ENCODE measurements at places on chromosomes 1 and 21.

GRCh38 chr1:167486090-167486824, 32.1 kb downstream of the CD247 start:
- DNase-seq = no peak

GRCh38 chr1:77385551-77385950, 103.7 kb downstream of the AK5 start:
- DNase-seq = no peak

- DNase-seq = no peak
Observed at GRCh38 chr1:112636597-112637253, 17.1 kb downstream of the CAPZA1 start.

DNA sequence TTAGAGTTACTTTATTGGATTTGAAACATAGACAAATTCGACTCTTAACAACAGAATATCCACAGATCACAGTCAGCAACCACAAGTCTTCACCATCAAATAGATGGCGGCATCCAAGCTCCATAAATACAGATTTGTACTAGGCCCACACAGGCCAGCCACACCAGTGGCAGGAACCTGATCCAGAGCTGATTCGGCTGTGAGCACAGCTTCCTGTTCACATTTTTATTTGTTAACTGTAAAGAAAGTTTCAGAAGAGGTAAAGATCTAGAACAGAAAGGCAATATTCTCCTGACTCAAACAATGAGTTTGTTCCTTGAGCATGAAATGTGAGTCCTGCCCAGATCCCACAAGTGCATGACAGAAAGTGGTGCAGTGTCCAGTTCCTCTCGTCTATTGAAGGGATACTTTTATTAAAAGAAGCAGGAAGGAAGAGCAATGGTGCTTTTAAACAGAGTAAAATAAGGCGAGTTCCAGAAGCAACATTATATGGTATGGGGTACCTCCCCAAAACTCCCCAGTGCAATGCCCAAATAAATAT, 205.8 kb downstream of the SLC45A1 start:
- DNase-seq = no peak

DNA sequence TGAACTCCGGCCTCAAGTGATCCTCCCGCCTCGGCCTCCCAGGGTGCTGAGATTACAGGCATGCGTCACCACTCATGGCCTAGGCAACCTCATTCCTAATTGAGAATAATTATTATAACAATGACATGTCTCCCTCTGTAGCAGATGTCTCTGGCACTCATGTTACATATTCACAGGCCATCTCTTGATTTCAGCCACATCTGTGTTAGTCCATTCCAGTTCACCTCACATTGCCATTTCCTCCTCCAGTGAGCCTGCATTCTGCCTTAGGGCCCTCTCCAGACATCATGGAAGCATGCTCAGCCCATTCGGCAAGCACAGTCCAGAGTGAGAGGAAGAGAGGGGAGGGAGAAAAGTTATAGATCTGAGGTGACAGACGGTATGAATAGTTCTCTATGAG, 32.5 kb downstream of the CDKN2C start:
- no peak for DNase-seq

GRCh38 chr1:234281826-234282489, 91.3 kb upstream of the COA6 start:
- no peak for DNase-seq

GRCh38 chr1:179322557-179322956, 29.0 kb downstream of the SOAT1 start:
- DNase-seq = no peak

DNA sequence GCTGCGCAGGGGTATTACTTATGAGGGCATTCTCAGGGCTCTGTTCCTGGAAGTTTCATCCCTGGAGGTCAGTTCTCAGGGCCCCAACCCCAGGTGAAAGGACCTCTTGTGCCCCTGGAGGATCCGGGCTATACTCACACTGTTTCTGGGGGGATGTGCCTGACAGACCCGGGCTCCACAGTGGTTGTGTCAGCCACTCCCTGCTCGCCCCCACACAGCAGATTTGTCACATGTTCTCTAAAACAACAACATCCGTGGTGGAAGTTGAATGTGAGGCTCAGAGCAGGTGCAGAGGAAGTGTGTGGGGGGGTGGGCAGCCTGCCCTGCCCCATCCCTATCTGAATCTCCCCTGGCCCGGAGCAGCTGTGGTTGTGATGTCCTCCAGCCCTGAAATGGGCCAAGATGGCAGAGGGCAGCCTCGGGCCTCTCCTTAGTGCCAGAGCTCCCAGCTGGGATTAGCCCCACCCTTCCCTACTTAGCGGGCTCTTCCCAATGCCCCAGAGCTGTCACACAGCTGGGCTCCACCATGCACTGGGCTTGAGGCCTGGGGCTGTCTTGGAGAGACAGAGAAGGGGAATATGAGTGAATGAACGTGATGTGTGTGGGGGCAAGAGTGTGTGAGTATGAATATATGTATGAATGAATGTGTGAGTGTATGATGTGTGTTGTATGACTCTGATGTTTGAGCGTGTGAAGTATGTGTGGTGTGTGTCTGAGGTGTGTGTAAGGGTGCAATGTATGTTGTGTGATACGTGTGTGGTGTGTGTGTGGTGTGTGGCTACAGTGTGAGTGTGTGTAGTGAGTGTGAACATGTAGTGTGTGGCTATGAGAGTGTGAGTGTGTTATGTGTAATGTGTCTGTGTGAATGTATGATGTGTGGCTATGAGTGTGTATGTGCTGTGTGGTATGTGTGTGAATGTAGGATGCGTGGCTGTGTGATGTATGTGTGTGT, 1.5 kb upstream of the FCMR start:
- DNase-seq = no peak

GRCh38 chr1:199172171-199173124, 533.6 kb downstream of the PTPRC start:
- DNase-seq = no peak

- no peak for DNase-seq
Observed at GRCh38 chr1:218433744-218434143, 88.6 kb downstream of the TGFB2 start.

GRCh38 chr1:27603309-27603680, 649 bp downstream of the AHDC1 start:
- DNase-seq = no peak

GRCh38 chr21:28111151-28111619, 881.5 kb downstream of the LTN1 start:
- DNase-seq = no peak

DNA sequence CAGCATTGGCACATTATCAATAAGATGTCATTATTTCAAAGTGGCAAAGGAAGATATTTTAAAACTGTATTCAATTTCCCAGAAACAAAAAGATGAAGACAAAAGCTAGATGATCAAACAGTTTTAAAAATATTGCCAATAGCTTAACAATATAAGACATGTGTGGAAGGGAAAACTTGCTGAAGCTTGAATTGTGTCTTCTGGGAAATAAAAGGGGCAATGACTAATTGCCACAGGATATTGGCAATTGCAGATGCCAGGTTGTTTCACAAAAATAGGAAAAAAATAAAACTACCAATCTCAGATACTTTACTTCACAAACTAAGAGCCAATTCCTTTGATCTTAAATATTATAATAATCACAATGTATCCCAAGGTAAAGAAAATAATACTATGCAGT, 679.8 kb upstream of the ADAMTS5 start:
- DNase-seq = no peak

DNA sequence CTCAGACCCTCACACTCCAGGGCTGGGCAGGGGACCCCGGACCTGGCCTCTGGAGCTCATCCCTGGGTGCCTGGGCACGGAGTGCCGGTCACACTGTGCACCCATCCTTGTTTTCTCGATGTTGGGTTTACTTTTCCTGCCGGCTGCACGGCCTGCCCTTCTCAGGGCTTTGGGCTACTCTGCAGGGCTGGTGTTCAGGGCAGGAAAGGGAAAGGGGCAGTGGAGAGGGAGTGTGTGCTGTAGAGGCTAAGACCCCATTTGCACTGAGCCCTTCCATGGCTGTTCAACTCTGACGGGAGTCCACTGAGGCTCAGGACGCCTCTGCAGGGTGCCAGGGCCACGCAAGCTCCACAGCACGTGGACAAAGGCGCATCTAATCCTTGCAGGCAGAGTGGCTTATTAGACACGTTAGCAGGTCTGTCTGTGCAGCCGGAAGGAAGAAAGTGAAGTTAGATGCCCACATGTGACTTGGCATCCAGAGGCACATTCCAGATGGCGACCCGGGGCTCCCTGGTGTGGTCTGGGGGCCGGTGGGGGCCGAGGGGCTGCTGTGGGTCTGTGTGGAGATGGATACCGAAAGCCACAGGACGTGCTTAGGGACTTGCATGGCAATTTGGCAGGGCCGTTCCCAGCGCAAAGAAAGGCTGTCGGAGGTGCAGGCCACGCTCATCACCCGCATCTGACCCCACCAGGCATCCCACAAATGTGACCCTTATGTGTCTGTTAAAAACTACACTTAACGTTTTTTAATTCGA, 33.6 kb downstream of the COL18A1 start:
- DNase-seq = no peak

GRCh38 chr1:117616356-117616755, 10.5 kb downstream of the TENT5C start:
- no peak for DNase-seq

DNA sequence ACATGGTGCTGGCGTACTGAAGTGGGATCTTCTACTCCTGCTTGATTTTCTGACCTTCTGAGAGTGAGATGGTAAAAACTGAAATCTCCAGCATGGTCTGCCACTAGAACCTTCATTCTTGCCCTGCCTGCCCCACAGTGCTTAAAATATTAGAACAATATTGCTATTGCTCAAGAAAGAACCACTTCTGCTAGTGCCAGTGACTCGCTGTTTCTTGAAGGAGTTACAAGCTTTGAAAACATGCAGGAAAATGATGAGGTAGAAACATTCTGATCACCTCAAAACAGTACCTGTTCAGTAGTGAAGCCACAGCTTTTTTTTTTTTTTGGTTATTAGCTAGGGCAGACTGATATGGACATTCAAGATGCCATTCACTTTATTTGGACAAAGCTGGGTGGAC, 95.3 kb downstream of the BACH1 start:
- DNase-seq = no peak

GRCh38 chr1:27755286-27755685, 17.7 kb upstream of the STX12 start:
- DNase-seq = no peak

- DNase-seq = no peak
Observed at GRCh38 chr1:29238620-29239002, 2.3 kb downstream of the PTPRU start.

DNA sequence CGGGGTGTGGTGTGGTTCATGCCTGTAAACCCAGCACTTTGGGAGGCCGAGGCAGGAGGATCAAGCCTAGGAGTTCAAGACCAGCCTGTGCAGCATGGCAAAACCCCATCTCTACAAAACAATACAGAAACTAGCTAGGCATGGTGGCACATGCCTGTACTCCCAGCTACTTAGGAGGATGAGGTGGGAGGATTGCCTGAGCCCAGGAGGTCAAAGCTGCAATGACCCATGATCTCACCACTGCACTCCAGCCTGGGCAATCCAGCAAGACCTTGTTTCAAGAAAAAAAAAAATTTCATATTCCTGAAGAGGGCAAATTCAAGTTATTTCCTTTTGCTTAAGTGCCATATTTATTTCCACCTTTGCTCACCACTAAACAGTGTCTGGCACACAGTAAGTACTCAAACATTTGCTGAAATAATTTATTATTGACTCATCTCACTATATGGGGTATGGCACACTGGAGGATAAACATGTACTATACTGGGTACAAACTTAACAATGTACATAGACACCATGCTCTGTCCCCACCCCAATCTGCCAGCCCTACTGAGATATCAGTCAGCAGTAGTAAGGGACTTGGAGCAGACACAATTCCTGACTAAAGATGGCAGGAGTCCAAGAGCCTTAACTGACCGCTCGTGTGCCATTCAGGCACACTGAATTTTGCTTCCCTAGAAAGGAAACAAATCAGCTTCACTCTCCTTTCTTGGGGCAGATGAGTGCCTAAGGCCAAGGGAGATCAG, 15.5 kb downstream of the MEAF6 start:
- DNase-seq = peak; percentile 11

DNA sequence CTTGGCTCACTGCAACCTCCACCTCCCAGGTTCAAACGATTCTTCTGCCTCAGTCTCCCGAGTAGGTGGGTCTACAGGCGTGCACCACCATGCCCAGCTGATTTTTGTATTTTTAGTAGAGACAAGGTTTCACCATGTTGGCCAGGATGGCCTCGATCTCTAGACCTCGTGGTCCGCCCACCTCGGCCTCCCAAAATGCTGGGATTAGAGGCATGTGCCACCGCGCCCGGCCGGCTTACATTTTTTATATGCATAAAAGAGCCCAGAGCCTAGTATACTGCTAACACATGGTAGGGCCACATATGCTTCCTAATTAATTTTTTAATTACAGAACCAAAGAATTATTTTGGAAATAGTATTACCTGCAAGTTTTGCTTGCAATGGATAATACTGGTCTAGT, 1325.4 kb downstream of the PLA2G4A start:
- no peak for DNase-seq

DNA sequence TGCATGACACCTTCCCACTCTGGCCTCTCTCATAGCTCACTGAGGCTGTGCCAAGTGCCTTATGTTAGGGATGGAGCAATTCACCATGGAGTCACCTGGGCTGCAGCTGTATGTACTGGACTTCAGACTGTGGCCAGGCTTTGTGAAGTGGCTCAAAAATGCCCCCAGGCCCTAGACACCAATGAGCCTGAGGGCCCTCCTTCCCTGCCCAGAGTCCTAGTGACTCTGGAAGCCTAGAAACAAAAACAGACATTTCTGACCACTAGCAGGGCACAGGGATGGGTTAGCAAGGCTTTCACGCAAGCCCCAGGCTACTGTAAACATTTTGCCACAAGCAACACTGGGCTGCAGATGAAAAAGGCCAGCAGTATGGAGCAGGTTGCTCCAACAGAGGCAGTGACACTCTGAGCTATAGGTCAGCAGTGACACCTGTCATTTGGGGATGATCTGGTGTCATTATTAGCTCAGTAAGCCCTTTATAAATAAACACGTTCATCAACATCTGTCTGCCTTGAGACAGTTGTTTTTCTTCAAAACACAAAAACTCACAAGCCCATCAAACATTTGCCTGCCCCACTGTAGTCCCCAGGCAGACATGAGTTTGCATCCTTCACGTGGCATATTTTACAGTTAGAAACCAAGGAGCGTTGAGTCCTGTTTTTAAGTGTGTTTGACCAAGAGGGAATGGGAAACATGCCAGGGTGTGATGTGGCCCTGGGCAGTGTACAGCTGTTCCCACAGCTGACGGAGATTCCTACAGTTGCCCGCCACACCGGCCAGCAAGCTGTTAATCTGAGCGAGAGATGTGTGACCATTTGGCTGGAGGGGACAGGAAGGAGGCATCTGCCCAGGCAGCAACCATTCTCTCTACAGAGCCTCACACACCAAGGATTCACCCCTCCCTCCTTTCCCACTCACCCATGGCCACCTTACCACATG, 66.8 kb downstream of the KCNN3 start:
- DNase-seq = no peak

- DNase-seq = no peak
Observed at GRCh38 chr1:100710906-100711682, 8.4 kb upstream of the VCAM1 start.

DNA sequence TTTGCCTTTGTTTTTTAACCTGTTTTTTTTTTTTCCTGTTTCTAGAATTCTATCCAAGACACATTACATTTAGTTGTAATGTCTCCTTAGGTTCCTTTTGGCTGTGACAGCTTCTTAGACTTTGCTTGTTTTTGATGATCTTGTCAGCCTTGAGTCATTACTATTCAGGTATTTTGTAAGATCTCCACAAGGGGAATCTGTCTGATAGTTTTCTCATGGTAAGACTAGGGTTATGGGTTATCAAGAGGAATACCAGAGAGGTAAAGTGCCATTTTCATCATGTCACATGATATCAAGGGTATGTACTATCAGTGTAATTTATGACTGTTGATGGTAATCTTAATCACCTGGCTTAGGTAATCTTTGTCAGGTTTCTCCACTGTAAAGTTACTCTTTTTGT, 99.1 kb upstream of the GFI1 start:
- no peak for DNase-seq

Measured in frontal cortex (tissue), 4 donors.